ENCODE measurements at places on chromosomes 1 and 21.

- DNase-seq, result no peak
These were observed 1103.0 kb downstream of the PLA2G4A start for GRCh38 chr1:187931776-187932175.

DNA sequence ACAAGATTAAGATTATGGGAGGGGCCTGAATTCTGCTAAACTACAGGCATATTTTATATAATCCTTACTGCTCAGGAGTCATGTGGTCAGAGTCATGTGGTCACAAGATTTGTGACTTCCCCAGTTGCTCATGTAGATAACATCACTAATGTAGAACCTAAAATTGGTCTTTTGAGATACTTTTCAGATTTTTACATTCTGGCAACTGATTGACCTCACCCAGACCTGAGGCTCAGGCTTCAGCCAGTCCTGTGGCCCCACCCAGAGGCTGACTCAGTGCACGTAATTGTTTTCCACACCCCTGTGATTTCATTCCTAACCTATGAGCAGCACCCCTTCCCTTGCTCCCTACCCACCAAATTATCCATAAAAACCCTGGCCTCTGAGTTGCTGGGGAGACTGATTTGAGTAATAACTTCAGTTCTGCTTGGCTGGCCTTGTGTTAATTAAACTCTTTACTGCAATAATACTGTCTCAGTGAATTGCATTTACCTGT, 41.7 kb upstream of the ZNF326 start:
- DNase-seq, result no peak

GRCh38 chr1:101363891-101364318, 127.1 kb downstream of the S1PR1 start:
- no peak for DNase-seq

DNA sequence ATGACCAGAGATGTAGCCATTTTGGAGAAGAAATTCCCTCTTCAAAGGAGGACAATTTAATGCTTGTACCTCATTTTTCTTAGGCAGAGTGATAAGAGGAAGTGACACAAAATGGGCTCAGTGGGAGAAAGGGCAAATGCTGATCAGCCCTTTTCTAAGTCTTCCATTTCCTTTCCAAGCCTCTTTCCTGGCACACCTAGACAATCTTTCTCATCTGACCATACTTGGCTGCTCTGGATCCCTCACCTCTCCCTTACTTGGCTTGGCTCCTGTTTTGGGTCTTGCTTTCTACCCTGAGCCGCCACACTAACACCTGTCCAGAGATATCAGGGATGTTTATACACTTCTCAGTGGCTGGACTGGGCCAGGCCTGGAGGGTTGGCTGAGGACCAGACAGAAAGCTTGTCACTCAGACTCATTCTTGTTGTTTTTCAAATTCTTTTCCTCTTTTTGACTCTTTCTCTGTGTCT, 13.1 kb downstream of the TXNIP start:
- DNase-seq, result peak; percentile 55

GRCh38 chr1:100528871-100529270, 9.1 kb upstream of the GPR88 start:
- no peak for DNase-seq

- peak; percentile 70 for DNase-seq
These were observed 13.4 kb upstream of the PIAS3 start for GRCh38 chr1:145871994-145872924.

DNA sequence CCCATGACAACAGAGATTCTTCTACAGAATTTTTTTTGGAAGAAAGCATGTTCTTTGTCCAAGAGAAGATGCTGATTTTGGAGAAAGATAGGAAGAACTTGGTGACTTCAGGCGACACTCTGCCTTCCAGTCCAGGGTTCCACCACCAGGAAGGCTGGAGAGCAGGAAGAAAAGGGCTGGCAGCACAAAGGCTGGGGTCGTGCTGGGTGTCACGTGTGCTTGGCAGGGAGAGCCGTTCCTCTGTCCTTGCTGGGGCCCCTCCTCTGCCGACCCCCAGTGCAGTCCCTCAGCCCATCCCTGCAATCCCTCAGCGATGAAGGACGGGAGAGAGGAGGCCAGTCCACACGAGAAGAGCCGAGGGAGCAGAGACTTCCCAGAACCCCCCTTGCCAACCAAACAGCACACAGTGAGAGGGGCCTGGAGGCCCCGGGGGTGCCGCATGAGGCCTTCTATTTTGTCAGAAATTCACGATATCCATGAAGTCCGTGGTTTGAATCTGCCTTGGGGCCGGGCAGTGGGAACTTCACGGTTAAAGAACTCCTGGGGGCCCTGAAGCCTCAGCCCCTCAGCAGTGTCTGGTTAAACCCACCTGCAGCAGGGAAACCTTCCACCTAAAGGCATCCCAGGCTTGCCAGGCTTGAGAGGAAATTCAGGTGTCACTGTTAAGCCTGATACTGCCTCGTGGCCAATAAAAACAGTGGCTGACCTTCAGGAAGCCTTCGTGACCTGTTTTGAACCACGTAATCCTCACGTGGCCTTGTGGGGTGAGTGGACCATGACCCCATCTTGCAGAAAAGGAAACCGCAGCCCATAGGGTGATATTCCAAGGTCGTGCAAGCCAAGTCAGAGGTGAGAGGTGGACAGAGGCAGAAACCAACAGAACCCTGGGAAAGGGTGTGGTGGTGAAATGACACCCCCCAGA, 3.4 kb downstream of the KRTAP10-12 start:
- DNase-seq, result no peak

- DNase-seq, result no peak
These were observed 16.6 kb upstream of the IL19 start for GRCh38 chr1:206754011-206754410.

DNA sequence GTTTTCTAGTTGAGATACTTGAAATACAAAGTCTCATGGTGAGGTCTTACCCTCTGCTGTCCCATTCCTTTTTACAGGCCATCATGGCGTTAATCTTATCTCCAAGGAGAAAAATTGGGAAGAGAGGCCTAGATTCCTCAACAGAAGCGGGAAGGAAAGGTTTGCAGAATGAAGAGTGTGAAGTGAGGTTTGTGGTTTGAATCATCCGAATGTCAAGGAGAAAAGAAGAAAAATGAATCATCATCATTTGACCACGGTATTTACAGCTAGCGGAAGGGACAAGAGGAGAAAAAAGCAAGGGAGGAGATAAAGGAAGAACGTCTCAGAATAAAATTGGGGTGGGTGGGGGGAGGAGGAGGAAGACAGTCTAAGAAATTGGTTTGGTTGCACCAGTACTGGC, 935 bp upstream of the COG2 start:
- no peak for DNase-seq

- no peak for DNase-seq
These were observed 135.0 kb downstream of the DHRS3 start for GRCh38 chr1:12482988-12483387.

- no peak for DNase-seq
These were observed 35.4 kb downstream of the GPR3 start for GRCh38 chr1:27427816-27428315.

DNA sequence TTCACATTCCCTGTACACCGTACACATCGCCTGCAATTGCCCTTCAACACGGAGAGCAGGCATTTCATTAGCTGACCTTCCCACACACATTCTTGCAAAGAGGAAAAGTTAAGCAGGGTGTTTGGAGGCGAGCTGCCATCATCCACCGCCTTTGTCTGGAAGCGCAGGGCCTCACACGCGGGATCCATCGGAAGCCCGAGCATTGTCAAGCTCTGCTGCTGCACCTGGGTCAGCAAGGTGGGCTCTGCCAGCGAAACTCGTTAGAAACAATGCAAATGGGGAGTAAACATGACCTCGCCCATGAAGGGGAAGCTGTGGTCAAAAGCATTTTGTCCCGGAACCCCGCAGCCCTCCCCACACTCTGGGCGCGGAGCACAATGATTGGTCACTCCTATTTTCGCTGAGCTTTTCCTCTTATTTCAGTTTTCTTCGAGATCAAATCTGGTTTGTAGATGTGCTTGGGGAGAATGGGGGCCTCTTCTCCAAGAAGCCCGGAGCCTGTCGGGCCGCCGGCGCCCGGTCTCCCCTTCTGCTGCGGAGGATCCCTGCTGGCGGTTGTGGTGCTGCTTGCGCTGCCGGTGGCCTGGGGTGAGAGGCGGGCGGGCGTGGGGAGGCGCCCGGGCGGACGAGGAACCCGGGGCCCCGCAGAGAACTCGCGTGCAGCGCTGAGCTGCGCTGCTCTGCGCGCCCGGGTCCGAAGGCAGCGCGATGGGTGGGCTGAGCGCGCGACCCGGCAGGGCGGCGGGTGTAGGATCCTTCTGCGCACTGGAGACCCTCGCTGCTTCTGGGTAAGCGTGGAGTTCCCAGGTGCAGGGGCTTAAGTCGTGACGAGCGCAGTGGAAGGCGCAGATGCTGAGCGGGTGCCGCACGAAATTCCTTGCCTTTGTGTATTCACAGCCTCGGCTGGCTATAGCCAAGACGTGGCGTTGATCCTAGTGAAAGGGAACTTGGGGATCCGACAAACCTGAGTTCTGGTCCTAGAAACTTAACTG, at the start of gene CR1:
Gene CR1 (plus strand): TSS at position 357 of the 992 bp plus-strand sequence. CDS start 111 bp downstream, at position 468.
- DNase-seq, result peak; percentile 35

GRCh38 chr1:7281821-7282220, 489.3 kb upstream of the VAMP3 start:
- no peak for DNase-seq

- DNase-seq, result no peak
These were observed 3.7 kb upstream of the SLC19A1 start for GRCh38 chr21:45545691-45546531.

Measured in right hindlimb (tissue), 1 donor.